ENCODE measurements at places on chromosomes 7 and 10. TPM values are rescaled to one million over a fixed set of nuclear protein-coding genes. Genes with fewer than 3 reads are reported as not detected.

Gene GPER1
- 6.7 TPM for polyA plus RNA-seq

Gene PTF1A
- polyA plus RNA-seq, result not detected

DNA sequence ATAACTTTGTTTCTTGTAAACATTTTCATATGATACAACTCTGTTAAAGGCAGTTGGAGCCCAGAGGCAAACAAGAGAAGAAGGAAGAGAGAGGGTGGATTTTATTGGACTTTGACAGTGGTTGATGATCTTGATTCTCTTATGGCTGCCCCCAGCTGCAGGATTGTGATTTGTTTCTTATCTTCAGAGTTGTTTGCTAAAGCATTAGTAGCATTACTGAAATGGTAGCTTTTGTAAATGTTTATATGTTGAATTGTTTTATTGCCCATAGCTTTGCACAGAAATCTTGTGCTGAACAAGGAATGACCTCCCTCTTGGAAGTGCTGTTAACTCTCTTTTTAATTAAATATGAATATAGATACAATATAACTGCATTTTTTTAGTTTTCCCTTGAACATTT is 309.4 kb downstream of the AUTS2 start:
- DNase-seq, result no peak

- DNase-seq, result no peak
Observed at GRCh38 chr7:19585761-19586160, 123.1 kb downstream of the POLR1F start.

Measured in renal pelvis (tissue), 12 donors.